A549 treated with ZK216348 at 1 μM for 4 hours (cell line): ENCODE measurements at places on chromosomes 2 and 18. TPM values are rescaled to one million over a fixed set of nuclear protein-coding genes. Genes with fewer than 3 reads are reported as not detected.

Gene FARSB
- 39.2 to 55.8 TPM (median 41.9 TPM) in 5 replicates for total RNA-seq

Gene LBH
- total RNA-seq, result 78.3 to 138 TPM (median 115 TPM) in 5 replicates

Gene SERPINB13
- not detected in 5 replicates for total RNA-seq

Gene EFR3B
- total RNA-seq, result 11.1 to 14.8 TPM (median 12.7 TPM) in 5 replicates

Gene SLC9A2
- 2.5 to 3.6 TPM (median 3.0 TPM) in 5 replicates for total RNA-seq

Gene ORC4
- total RNA-seq, result 23.4 to 34.3 TPM (median 30.6 TPM) in 5 replicates

Gene SLC11A1
- total RNA-seq, result 0.16 to 0.66 TPM (median 0.16 TPM) in 5 replicates

Gene CNDP1
- total RNA-seq, result not detected in 5 replicates

Gene PROC
- total RNA-seq, result 2.9 to 6.0 TPM (median 4.3 TPM) in 5 replicates

Gene SPATA3
- not detected in 5 replicates for total RNA-seq

Gene USP14
- total RNA-seq, result 50.7 to 70.8 TPM (median 65.0 TPM) in 5 replicates

Gene SRD5A2
- total RNA-seq, result 0.04 to 0.06 TPM (median 0.06 TPM) in 3 of 5 replicates, not detected in the others

Gene ZNF521
- not detected in 5 replicates for total RNA-seq

Gene CABLES1
- total RNA-seq, result 13.1 to 15.8 TPM (median 14.9 TPM) in 5 replicates

Gene MAL
- total RNA-seq, result not detected in 5 replicates

Gene GPR55
- total RNA-seq, result not detected in 5 replicates

Gene SULT1C2
- total RNA-seq, result 0.34 to 0.88 TPM (median 0.53 TPM) in 5 replicates

Gene EML6
- 0.79 to 1.9 TPM (median 1.5 TPM) in 5 replicates for total RNA-seq

Gene MC2R
- not detected in 5 replicates for total RNA-seq

Gene FAM237A
- not detected in 5 replicates for total RNA-seq

Gene CYP26B1
- 9.1 to 17.7 TPM (median 14.5 TPM) in 5 replicates for total RNA-seq

Gene ZNF396
- total RNA-seq, result 0.57 to 1.2 TPM (median 0.74 TPM) in 5 replicates

Gene NDUFV2
- total RNA-seq, result 113 to 161 TPM (median 117 TPM) in 5 replicates

Gene CRIM1
- total RNA-seq, result 97.5 to 186 TPM (median 149 TPM) in 5 replicates

Gene NYAP2
- 0.02 TPM in 1 of 5 replicates, not detected in the others for total RNA-seq

Gene FAM161A
- 5.0 to 9.9 TPM (median 8.1 TPM) in 5 replicates for total RNA-seq

Gene PPP4R3B
- total RNA-seq, result 18.2 to 36.8 TPM (median 31.0 TPM) in 5 replicates

Gene ZNF516
- 2.3 to 7.4 TPM (median 4.1 TPM) in 5 replicates for total RNA-seq

Gene UGT1A9
- 3.7 to 7.2 TPM (median 5.0 TPM) in 5 replicates for total RNA-seq
